Heart left ventricle (tissue), 16 donors: ENCODE measurements at places on chromosomes 5 and 9. TPM values are rescaled to one million over a fixed set of nuclear protein-coding genes. Genes with fewer than 3 reads are reported as not detected.

DNA sequence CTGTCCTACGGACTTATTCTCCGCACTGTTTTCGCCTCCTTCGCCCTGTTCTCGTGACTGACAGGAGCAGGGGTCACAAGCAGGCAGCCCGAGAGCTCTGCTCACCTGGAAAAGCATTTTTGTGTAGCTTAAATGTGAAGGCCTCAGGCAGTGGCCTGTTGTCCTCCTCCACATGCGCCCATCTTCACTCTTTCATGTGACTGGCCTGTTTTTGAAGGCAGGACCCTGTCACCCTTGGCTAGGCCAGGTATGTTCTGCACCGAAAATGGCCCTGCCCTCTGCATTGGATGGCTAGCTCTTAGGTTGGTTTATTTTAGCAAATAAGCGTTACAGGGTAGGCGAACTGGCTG is 614 bp upstream of the CPLANE1 start:
- DNase-seq, result no peak

Gene LRRC14B
- 57.6 TPM for total RNA-seq

- DNase-seq, result no peak
Observed at GRCh38 chr5:54186108-54186507, 124.3 kb downstream of the ARL15 start.

Gene CTNND2
- 36.8 TPM for total RNA-seq

Gene TMC1
- total RNA-seq, result 0.07 TPM

GRCh38 chr9:6893350-6894131 is 135.8 kb downstream of the KDM4C start:
- DNase-seq, result no peak
